ENCODE measurements at places on chromosomes 6 and 20.

DNA sequence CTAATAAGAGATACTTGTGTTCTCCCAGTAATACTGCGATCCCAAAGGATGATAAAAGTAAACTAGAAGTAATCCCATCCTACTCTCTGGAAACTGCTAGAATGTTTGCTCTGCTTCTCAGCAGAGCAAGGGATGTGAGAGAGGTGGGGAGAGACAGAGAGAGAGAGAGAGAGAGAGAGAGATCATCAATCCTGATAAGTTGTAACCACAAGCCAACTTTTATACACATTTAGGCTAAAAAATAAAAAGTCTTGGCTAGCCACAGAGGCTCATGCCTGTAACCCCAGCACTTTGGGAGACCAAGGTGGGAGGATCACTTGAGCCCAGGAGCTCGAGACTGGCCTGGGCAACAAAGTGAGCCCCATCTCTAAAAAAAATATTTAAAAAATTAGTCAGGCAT lies 16.0 kb upstream of the TRIM38 start:
- no peak for DNase-seq

DNA sequence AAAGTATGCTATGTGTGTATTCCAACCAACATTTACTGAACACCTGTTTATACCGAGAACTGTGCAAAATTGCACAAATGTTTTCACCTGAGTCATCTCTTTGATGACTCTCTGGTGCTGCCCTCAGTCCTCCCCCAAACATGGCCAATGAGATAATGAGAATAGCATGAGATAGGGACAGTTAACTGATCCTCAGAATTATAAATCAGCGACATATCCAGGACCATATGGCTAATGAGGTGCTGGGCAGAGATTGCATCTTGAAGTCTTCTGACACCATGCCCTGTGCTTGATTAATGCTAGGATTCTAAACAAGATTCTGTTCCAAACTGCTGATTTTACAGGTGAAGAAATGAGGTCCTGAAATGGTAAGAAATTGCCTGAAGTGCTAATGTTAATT lies 13.0 kb downstream of the CLVS2 start:
- no peak for DNase-seq

DNA sequence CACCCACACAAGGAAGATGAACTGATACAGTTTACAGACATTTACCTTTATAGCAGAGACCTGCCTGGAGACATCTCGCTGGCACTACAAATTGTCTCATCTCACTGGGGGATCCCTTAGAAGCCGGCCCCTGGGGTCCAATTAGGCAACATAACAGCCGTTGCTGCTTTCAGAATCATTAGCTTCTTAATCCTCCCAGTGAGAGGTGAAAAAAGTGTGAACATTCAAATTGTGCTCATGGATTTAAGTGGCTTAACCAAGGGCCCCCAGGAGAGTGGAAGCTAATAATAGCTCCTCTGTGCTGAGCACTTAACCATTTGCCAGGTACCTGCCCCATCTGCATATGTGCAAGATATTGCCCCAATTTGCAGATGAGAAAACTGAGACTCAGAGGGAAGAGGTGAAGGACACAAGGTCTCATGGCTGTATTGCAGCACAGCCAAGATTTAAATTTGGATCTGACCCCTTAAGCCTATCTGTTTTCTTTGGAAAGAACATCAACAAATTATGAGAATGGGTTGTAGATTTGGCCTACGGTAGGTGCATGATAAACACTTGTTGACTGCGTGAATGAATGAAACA lies 101.0 kb downstream of the EYA2 start:
- no peak for DNase-seq

DNA sequence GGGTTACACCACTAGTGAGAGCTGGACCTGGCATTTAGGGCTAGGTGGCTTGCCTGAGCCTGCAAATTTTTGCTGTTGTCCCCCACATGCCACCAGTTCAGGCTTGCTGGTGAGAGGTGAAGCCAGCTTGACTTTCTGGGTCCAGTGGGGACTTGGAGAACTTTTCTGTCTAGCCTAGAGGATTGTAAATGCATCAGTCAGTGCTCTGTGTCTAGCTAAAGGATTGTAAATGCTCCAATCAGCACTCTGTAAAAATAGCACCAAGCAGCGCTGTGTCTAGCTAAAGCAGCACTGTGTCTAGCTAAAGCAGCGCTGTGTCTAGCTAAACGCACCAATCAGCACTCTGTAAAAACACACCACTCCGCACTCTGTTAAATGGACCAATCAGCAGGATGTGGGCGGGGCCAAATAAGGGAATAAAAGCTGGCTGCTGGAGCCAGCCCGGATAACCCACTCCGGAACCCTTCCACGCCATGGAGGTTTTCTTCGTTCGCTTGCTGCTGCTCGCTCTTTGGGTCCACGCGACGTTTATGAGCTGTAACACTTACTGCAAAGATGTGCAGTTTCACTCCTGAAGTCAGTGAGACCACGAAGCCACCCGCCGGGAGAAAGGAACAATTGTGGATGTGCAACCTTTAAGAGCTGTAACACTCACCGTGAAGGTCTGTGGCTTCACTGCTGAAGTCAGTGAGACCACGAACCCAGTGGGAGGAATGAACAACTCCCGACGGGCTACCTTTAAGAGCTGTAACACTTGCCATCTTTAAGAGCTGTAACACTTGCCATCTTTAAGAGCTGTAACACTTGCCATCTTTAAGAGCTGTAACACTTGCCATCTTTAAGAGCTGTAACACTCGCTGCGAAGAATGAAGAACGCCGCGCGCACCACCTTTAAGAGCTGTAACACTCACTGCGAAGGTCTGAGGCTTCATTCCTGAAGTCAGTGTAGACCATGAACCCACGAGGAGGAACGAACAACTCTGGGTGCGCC lies 27.3 kb downstream of the GMPR start:
- no peak for DNase-seq

- DNase-seq = no peak
Measured at GRCh38 chr6:162306616-162307015, 420.9 kb downstream of the PRKN start.

GRCh38 chr6:103769431-103769830 lies 1090.3 kb downstream of the HACE1 start:
- DNase-seq = no peak

- DNase-seq = no peak
Measured at GRCh38 chr6:162190981-162191380, 536.6 kb downstream of the PRKN start.

- peak; percentile 13 for DNase-seq
Measured at GRCh38 chr20:20552076-20552475, 160.4 kb downstream of the RALGAPA2 start.

DNA sequence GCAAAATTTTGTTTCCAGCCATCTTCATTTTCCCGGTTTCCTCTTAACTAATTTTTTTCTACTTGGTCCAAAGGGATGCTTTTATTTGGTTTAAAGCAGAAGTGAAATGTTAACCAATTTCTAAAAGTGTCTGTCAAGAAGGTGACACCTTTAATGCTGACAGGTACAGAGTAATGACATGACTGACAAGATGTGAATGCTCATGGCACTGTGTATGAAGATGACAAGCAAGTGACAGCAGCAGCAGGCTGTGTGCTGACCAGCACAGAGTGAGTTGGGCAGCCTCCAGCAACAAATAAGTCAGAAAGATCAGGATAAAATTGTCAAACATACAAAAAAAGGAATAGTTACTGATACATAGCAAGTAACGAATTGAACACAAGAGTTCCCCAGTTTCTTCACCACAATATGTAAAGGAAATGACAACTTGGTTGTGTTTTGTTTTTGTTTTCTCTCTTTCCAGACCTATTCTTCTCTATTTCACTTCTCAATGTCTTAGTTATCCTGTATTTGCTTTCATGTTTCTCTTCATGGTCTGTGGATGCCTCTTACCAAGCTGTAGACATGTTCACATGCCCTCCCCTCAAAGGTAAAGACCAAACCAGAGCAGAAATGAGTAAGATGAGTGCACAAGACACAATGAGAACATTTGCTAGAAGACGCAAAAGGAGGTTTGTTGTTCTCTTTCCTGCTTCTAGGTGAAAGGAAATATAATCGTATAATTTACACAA lies 174.9 kb downstream of the FRK start:
- no peak for DNase-seq

DNA sequence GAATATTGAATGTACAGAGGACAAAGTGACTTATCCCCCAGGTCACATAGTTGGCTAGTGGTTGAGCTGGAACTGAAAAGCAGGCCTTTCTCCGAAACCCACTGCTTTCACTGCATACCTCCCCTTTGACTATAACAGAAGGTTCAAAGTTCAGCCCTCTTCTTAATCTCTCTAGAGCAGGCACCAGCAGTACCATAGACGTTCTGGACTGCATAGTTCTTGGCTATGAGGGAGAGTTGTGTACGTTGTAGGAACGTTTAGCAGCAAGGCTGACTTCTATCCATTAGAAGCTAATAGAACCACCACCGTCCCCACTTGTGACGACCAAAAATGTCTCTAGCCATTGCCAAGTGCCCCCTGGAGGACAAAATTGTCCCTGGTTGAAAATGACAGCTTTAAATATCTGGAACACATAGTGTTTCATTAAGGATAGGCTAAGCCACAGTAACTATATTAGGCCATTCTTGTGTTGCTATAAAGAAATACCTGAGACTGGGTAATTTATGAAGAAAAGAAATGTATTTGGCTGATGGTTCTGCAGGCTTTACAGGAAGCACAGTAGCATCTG lies 123.8 kb upstream of the MTHFD1L start:
- no peak for DNase-seq

- DNase-seq = peak; percentile 5
Measured at GRCh38 chr20:54199721-54200176, 8.1 kb upstream of the PFDN4 start.

- no peak for DNase-seq
Measured at GRCh38 chr6:14365393-14365792, 247.8 kb downstream of the CD83 start.

- DNase-seq = no peak
Measured at GRCh38 chr20:4091490-4092479, 76.4 kb upstream of the RNF24 start.

GRCh38 chr6:46704562-46704961 lies 16.9 kb downstream of the TDRD6 start:
- no peak for DNase-seq

GRCh38 chr6:140825731-140826130 lies 1307.0 kb upstream of the GJE1 start:
- DNase-seq = no peak

Data from NCI-H2029 (cell line).